ENCODE measurements at places on chromosomes 4 and X.

DNA sequence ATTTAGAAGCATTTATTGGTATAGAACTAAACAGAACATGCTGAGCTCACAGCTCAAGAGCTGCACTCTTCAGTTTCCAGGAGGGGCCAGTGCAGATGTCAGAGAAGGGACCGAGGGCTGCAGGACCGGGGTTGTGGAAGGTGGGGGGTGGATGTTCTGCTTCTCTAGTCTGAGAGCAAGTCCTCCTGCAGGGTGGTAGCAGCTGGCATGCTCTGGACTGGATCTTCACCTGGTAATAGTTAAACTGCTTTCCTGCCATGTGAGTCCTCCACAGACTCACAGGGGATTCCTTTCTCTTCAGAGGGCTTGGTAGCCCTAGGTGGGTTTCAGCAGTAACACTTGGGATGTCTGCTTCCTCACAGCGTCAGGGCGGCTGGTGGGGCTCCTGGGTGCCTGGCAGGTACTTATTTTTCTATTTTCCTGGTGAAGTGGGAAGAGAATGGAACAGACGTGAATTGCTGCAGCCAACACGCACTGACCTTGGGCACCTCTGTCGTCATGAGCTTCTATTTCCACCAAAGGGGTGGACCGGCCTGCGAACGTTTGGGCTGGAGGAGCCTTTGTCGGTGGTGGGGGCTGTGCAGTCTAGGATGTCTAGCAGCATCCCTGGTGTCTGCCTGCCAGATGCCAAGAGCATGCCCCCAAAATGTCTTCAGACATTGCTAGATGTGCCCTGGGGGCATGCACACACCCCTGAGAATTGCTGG, 2.5 kb downstream of the MAEA start:
- no peak for DNase-seq

DNA sequence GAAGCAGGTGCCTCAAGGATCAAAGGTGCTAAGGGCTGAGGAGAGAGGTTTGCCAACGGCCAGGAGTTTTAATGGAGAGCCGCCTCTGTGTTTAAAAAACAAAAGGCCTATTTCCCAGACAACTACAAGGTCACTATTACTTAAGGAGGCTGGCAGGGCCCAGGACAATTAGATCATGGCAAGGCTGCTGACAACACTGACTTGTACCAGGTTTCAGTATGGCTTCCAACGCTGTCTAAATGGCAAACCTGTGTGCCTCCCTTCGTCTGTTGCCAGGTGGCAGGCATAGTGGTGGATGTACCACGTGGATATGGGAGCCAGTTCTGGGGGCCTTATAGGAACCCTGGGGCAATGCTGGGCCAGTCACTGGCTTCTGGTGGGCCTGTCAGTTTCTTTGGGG, 41.0 kb downstream of the NSG1 start:
- no peak for DNase-seq

GRCh38 chr4:234178-234577, 71.1 kb downstream of the ZNF732 start:
- DNase-seq = no peak

DNA sequence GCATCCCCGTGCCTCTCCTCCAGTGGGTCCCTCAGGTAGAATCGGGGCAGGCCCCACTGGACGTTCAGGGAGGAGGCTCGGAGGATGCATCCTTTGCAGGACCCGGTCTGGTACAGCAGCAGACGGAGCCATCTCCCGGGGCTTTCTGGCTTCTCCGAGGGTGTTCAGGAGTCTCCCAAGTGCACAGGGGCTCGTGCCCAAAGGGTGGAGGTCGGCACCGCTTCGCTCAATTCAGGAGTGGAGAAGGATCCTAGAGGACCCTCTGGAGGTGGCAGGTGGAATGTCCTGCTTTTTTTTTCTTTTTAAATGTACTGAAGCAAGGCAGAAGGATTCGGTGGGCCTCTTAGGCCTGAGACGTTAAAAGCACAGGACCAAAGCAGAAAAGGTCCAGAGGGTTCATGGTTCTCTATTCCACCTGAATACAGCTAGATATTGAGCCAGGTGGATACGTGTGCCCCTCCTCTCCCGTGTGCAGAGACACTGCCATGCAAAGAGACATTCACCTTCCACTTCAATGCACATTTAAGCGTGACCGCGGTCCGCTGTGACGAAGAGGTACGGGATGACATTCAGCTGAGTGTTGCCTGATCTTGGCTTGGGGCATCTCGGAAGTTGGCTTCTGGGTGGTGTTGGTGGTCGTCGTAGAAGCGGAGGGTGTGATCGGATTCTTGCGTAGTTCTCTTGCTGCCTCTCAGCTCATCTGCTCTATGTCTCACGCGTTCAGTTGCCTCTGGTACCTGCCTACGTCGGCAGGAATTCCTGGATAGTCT, 281.2 kb upstream of the AGTR2 start:
- no peak for DNase-seq

GRCh38 chrX:1181170-1181569, 31.3 kb downstream of the CRLF2 start:
- no peak for DNase-seq

Data from T47D (cell line).